Epithelial cell of alveolus of lung (primary cell): ENCODE measurements at places on chromosomes 16 and 17. TPM values are rescaled to one million over a fixed set of nuclear protein-coding genes. Genes with fewer than 3 reads are reported as not detected.

SEZ6 gene
- total RNA-seq, result not detected in 2 replicates

CDH5 gene
- total RNA-seq, result 3.0 and 3.6 TPM in 2 replicates

CNTNAP4 gene
- not detected in 2 replicates for total RNA-seq

CCL4L2 gene
- total RNA-seq, result not detected in 2 replicates

TMEM132E gene
- not detected in 2 replicates for total RNA-seq

NME3 gene
- total RNA-seq, result 70.7 and 98.0 TPM in 2 replicates

PNMT gene
- not detected in 2 replicates for total RNA-seq

CCL17 gene
- not detected in 2 replicates for total RNA-seq

KRT9 gene
- total RNA-seq, result not detected in 2 replicates

SMIM5 gene
- not detected in 2 replicates for total RNA-seq

FBXW10B gene
- total RNA-seq, result 0.13 TPM in 1 of 2 replicates, not detected in the other

DOC2A gene
- 0.52 and 2.7 TPM in 2 replicates for total RNA-seq

CSH1 gene
- not detected in 2 replicates for total RNA-seq

SYT17 gene
- total RNA-seq, result 1.3 and 3.7 TPM in 2 replicates

CDH1 gene
- 1.8 and 16.7 TPM in 2 replicates for total RNA-seq

SPECC1 gene
- 34.5 and 54.3 TPM in 2 replicates for total RNA-seq

UMOD gene
- total RNA-seq, result not detected in 2 replicates

ARL5C gene
- total RNA-seq, result not detected in 2 replicates
